ENCODE measurements at places on chromosomes 13 and 19.

DNA sequence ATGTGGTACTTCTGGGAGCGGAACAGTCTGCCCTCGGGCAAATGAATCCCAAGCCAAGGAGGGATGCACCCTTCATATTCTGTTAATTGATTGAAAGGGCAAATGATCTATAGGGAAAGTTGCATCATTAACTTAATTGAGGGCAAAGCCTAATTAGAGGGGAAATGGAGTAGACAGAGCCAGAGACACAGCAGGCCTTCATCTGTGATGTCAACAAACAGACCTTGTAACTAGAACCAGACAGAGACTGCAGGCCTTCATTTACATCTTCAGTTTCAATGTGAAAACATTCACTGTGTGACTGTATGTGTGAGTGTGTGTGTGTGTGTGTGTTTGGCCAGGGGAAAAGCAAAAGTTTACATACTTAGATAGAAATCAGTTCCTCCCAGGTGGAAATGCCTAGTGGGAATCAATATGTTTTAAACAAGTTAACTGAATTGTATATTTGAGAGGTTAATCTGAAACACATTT, 126.4 kb downstream of the SPRY2 start:
- H3K27ac ChIP-seq, result peak overlapping the region; percentile 98
- no peak for DNase-seq
- peaks cover 42% of the 10 kb centered on the region for H3K4me1 ChIP-seq
- H3K4me3 ChIP-seq, result no peak overlapping the region
- H3K36me3 ChIP-seq, result no peaks in the 10 kb centered on the region

GRCh38 chr13:80962855-80963254, 621.9 kb upstream of the SPRY2 start:
- H3K27me3 ChIP-seq, result no peaks in the 10 kb centered on the region
- H3K27ac ChIP-seq, result no peak overlapping the region
- peaks cover 13% of the 10 kb centered on the region for H3K4me1 ChIP-seq
- no peak overlapping the region for H3K4me3 ChIP-seq
- DNase-seq, result no peak

- peaks cover 3% of the 10 kb centered on the region for H3K4me1 ChIP-seq
- H3K36me3 ChIP-seq, result peaks cover 8% of the 10 kb centered on the region
- H3K4me3 ChIP-seq, result no peak overlapping the region
- H3K27me3 ChIP-seq, result no peaks in the 10 kb centered on the region
- no peak overlapping the region for H3K27ac ChIP-seq
Measured at GRCh38 chr19:40244579-40245317, 18.3 kb upstream of the CCNP start.

- DNase-seq, result peak; percentile 93
- peaks cover 4% of the 10 kb centered on the region for H3K4me1 ChIP-seq
Measured at GRCh38 chr19:17706750-17707181, 12.5 kb upstream of the MAP1S start.

GRCh38 chr13:102191951-102192502, 209.8 kb downstream of the FGF14 start:
- H3K4me1 ChIP-seq, result peaks cover 11% of the 10 kb centered on the region
- H3K36me3 ChIP-seq, result no peaks in the 10 kb centered on the region
- H3K4me3 ChIP-seq, result no peak overlapping the region
- no peak overlapping the region for H3K27ac ChIP-seq

DNA sequence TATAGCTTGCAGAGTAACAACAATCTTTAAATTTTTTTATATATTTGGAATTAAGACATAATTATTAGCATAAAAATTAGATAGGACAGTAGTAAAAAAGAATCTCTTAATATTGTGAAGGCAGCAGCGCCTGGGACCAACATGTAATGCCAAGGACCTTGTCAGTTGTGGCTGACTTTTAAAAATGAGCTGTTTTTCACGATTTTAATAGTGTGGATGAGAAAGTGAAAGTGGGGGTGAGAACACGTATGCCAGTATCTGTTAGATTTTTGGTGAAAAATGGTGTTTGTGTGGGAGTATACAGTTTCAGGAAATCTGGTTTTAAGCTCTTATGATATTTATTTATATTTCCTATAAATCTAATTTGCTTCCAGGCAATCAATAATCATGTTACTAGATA, 125.2 kb downstream of the LMO7 start:
- peaks cover 2% of the 10 kb centered on the region for H3K36me3 ChIP-seq
- no peaks in the 10 kb centered on the region for H3K27me3 ChIP-seq
- H3K27ac ChIP-seq, result no peak overlapping the region

- peaks cover 42% of the 10 kb centered on the region for H3K4me1 ChIP-seq
- H3K27me3 ChIP-seq, result no peaks in the 10 kb centered on the region
- DNase-seq, result no peak
- H3K4me3 ChIP-seq, result no peak overlapping the region
- H3K27ac ChIP-seq, result peak overlapping the region; percentile 57
Measured at GRCh38 chr19:6270076-6270745, 9.6 kb downstream of the MLLT1 start.

DNA sequence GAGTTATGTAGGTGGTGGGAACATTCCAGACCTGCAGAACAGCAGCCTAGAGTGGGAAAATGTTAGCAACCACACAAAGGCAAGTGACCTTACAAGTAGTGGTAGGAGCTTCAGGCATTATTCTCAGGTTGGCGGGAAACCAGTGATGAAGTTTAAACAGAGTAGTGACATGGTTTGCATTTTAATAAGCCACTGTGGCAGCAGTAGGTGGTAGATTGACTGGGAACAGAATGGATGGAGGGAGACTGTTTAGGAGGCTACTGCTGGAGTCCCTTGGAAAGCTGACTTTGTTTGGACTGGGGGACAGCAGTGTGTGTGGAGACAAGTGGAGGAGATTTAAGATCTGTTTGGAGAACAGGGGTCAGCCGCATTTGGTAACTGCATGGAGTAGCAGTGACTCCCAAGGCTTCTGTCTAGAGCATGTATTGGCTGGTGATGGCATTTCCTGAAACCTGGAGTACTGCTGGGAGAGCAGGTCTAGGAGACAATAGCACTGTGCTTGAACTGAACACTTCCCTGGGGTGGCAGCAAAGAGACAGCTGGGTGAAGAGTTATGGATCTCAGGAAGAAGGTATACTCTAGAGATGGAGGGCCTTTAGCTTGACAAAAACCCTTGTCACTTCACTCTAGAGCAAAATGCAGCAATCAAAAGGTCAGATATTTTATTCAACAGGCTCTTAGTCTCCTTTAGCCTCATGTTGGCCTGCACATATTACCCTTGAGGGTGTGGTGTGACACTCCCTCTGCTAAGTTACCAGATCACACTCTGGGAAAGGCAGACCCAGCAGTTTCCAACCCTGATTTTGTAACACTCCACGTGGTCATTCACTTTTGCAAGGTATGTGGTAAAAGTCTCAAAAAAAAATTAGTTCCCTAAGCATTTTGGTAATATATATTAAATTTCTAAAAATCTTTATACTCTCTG, 70.3 kb downstream of the DHRS12 start:
- no peak overlapping the region for H3K4me3 ChIP-seq
- peaks cover 7% of the 10 kb centered on the region for H3K4me1 ChIP-seq
- 0 out of 2 replicates have a peak overlapping the region, but pooled peaks have one; percentile 43 for H3K27ac ChIP-seq
- DNase-seq, result no peak
- no peaks in the 10 kb centered on the region for H3K27me3 ChIP-seq

DNA sequence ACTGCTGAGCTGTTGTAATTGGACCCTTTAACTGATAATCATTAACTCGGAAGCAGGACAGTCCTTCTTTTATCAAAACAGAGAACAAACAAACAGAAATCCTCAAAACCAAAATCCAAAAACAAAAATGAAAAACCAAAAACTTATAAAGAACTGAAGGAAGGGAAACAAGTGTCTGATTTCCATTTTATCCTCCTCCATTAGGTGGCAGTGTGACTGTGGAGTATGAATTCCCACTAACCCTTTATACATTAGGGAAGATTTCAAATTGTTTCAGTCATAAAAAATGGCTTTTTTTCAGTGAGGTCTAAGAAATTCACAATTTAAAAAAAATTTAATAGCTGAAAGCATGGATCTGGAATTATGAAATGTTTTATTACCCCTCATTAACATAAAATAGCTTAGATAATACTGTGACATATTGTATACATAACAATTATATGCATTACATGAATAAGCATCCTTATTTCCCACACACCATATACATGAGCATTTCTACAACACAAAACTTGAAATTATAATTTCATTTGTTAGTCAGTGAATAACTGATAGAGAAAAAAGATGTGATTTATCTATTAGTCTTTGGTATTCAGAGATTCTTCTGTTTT, 1074.3 kb upstream of the PCDH9 start:
- no peak for DNase-seq
- no peak overlapping the region for H3K4me3 ChIP-seq
- no peaks in the 10 kb centered on the region for H3K4me1 ChIP-seq

DNA sequence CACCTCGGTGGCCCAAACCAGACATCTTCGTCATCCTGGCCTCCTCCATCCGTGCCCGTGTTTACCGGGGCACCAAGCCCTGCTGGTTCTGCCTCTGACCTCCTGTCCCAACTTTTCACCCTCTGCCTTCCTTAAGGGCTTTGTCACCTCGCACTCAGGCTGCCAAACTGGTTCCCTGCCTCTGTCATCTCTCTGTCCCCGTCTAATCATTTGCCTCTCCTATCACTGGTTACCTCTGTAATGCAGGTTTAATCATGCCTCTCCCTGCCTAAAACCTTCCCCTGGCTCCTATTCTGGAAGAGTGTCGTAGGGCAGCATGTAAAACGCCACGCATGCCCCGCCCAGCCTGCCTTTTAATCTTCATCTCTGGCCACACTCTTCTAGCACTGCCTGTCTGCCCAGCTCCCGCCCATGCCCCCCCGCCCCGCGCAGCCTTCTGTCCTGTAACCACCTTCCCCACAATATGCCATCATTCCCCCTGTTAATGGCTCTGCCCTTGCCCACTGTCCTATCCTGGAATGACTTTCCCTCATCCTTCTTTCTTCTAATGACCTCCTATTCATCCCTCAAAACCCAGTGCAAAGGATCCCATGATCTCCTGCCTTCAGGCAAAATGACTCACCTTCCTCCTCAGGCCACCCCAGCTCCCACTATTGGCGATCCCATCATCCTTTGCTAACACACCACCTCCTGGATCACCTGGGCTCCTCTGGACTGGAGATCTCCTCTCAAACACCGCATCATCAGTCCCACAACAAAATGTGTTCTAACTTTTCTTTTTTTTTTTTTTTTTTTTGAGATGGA, 66.7 kb downstream of the PEX11G start:
- H3K4me3 ChIP-seq, result no peak overlapping the region
- H3K36me3 ChIP-seq, result no peaks in the 10 kb centered on the region
- peak overlapping the region; percentile 39 for H3K27ac ChIP-seq
- peaks cover 7% of the 10 kb centered on the region for H3K4me1 ChIP-seq

DNA sequence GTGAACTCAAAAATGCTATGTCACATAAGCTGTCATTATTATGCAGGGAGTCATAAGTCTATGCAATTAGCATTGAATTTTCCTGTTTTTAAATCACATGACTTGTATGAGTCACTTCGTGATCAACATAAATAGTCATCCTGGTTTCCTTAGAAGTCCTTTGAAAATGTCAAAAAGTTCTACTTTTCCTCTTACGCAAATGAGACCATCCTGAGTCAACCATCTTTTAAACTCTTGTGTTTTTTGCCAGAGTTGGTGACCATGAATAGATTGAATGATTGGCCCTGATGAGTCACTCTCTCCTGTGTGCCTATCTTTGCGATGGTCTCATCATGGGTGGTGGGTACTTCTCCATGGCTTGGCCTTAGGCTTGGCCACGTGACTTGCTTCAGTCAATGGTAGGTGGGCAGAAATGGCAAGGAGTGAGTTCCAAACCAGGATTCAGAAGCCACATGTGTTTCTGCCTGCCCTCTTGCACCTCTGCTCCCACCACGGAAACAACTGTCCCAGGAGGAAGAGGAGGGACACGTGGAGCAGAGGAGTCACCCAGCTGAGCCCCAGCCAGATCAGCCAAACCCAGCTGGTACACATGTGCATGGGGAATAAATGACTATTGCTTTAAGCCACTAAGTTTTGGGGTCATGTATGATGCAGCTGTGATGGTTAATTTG, 123.5 kb upstream of the CACNA1A start:
- no peaks in the 10 kb centered on the region for H3K36me3 ChIP-seq
- peaks cover 34% of the 10 kb centered on the region for H3K4me1 ChIP-seq
- DNase-seq, result no peak
- H3K27ac ChIP-seq, result no peak overlapping the region
- H3K27me3 ChIP-seq, result no peaks in the 10 kb centered on the region

- H3K4me1 ChIP-seq, result peaks cover 18% of the 10 kb centered on the region
- H3K27me3 ChIP-seq, result no peaks in the 10 kb centered on the region
- no peak overlapping the region for H3K27ac ChIP-seq
- H3K4me3 ChIP-seq, result no peak overlapping the region
- DNase-seq, result no peak
- H3K36me3 ChIP-seq, result no peaks in the 10 kb centered on the region
Measured at GRCh38 chr13:79749566-79749965, 268.6 kb downstream of the NDFIP2 start.

DNA sequence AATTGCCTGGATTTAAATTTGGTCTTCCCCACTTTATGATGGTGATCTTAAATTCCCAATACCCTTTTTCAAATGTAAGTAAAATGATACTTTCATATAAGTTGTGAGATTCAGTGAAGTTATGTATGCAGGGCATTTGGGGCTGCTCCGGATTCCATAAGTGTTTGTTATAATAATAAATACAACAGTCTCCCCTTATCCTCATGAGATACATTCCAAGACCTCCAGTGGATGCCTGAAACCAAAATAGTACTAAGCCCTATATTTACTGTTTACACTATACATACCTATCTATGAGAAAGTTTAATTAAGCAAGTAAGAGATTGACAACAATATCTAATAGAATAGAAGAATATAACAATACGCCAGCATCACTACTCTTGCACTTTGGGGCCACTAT, 2237.8 kb downstream of the PCDH9 start:
- H3K27ac ChIP-seq, result no peak overlapping the region
- DNase-seq, result no peak
- no peak overlapping the region for H3K4me3 ChIP-seq
- no peaks in the 10 kb centered on the region for H3K27me3 ChIP-seq
- no peaks in the 10 kb centered on the region for H3K4me1 ChIP-seq

DNA sequence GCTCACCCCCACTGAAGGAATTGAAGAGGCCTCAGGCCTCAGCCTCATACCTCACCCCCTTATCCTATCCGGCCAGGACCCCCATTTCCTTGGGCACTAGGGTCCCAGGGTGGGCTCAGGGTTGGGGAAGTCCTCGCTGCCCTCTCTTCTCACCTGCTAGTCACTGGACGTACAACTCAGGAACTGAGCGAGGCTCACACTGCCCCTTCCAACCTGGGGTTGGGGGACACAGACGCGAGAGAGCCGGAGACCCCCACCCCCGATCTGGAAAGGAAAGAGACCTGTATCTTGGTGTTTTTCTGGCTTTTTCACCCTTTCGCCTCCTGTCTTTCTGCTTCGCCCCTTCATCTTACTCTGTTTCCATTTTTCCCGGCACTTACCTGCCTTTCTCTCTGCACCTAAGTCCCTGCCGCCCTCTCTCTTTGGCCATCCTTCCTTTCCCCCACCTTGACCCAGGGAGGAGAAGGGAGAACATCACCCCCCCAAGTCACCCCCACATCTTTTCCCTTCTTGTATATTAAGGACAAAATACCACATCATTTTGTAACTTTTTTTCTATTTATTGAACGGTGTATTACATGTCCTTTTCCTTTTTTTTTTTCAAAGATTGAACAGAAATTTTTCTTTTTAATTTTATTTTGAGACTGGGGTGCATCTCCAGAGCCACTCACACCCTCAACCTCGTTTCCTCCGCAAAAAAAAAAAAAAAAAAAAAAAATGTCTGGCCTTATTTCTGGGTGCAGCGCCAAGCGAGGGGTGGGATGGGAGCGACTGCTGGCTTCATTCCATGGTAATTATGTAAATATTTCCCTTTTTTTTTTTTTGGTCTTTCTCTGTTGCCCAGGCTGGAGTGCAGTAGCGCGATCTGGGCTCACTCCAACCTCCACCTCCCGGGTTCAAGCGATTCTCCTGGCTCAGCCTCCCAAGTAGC, 36.6 kb downstream of the ZSWIM4 start:
- no peak for DNase-seq
- H3K27ac ChIP-seq, result peak overlapping the region; percentile 32
- H3K4me3 ChIP-seq, result no peak overlapping the region
- H3K27me3 ChIP-seq, result no peaks in the 10 kb centered on the region
- peaks cover 16% of the 10 kb centered on the region for H3K4me1 ChIP-seq
- H3K36me3 ChIP-seq, result peaks cover 19% of the 10 kb centered on the region
